ENCODE measurements at places on chromosomes 7 and 10. TPM values are rescaled to one million over a fixed set of nuclear protein-coding genes. Genes with fewer than 3 reads are reported as not detected.

GRCh38 chr7:46649876-46650275 is 728.8 kb upstream of the IGFBP3 start:
- no peak for DNase-seq

GRCh38 chr10:127964621-127965020 is 57.7 kb downstream of the PTPRE start:
- DNase-seq, result no peak

DNA sequence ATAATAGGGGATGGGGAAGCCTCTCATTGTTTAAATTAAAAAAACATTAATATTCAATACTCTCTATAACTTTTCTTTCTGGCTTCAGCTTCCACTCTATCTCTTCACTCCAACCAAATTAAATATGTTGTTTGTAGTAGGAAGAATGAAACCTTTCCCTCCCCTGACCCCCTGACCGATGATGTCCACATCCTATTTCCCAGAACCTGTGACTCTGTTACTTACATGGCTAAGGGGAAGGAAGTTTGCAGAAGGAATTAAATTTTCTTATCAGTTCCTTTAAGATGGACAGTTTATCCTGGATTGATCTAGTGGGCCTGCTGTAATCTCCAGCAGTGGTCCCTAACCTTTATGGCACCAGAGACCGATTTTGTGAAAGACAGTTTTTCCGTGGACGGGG is 130.0 kb downstream of the PLXDC2 start:
- DNase-seq, result no peak

- no peak for DNase-seq
Measured at GRCh38 chr10:33524966-33525365, 190.5 kb upstream of the NRP1 start.

DNA sequence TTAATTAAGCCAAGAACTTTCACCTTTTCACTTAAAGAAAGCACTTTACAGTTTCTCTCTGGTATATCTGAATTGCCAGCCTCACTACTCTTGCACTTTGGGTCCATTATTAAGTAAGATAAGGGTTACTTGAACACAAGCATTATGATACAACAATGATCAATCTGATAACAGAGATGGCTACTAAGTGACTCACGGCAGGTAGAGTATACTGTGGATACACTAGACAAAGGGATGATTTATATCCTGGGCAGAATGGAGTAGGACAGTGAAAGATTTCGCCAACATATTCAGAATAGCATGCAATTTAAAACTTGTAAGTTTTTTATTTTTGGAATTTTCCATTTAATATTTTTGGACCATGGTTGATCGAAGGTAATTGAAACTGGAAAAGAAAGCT is 34.3 kb upstream of the ITGB8 start:
- DNase-seq, result no peak

- no peak for DNase-seq
Measured at GRCh38 chr7:146116521-146117222, at the start of gene CNTNAP2. CNTNAP2 (plus strand) TSS chr7:146116801; CDS start chr7:146116877, 76 bp downstream.

DNA sequence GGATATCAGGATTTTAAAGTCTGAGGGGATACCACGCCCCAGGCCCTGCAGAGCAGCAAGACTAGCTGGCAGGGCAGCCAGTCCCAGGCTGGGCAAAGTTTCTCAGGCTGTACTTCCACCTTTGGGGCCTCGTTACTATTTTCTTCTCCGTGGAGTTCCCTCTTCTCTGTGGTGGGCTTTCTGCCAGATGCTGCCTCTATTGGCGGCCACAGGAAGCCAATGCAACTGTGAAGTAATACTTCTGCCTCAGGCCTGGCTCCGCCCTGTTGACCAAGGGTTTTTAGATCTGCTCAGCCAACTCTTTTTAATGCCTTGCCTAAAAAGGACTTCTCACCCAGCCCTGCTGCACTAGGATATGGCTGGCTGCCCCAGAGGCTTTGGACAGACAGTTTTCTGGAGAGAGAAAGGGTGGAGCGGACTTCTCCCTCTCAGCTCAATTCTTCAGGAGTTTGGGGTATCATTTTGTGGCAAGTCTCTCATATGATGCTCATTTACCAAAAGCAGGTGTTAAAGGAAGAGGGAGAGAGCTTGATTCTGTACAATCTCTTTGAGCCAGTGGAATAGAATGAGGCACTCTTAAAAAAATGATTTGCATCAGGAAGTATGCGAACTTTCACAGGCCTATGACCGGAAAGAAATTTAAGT is 67.4 kb downstream of the HHEX start:
- DNase-seq, result peak; percentile 93

DNA sequence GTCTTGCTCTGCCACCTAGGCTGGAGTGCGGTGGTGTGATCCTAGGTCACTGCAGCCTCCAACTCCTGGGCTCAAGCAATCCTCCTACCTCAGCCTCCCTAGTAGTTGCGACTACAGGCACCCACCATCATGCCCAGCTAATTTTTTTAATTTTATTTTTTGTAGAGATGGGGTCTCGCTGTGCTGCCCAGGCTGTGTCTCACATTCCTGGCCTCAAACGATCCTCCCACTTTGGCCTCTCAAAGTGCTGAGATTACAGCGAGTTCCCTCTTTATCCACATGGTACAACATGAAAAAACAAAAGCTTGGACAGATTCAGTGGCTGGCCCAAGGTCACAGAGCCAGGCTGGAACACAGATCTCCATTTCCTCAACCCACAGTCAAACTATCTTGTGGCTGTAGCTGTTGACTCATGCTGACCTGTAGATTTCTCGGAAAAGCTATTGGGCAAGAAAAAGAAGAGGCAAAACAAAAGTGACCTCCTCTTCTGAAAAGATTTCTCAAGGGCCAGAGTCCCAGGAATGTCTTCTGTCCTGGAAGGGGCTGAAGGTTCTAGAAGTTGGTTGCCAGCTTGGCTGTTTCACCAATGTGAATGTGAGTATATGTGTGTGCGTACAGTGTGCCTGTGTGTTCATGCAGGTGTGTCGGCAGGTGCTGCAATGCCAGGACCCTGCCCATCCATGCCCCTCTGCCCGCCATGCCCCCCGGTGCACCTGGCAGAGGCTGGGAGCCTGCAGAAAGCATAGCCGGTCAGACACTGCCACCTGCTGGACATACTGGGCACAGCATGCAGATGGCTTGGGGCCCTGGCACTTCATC is 28.4 kb downstream of the TMEM130 start:
- DNase-seq, result peak; percentile 67

DNA sequence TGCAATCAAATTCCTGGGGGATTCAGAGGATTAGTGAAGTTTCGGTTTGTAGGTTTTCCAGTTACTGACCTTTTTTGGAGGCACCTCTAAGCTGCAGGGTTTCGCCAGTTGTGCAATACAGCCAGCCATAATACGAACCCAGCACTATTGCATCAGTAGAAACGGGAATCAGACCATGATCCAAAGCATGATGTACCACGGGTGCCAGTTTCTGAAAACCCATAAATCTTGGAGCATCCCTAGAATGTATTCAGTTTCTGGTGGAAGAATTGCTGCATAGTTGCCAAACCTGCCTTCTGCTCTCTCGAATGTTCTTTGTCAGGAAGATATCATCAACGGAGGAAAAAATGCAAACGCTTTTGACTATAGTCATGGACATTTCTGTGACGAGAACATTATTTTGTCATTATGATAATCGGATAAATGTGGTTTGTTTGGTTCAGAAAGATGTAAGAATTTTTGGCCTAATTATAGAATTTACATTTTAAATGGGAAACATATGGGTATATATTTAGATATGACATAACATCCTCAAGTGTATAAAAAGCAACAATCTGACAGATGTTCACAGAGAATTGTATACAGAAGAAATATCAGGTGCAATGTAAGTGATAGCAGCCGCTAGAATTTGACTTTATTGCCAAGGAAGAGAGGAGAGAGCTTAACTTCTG is 186.2 kb upstream of the PRKCQ start:
- DNase-seq, result no peak

GRCh38 chr10:32163071-32163761 is 107.0 kb upstream of the KIF5B start:
- no peak for DNase-seq

DNA sequence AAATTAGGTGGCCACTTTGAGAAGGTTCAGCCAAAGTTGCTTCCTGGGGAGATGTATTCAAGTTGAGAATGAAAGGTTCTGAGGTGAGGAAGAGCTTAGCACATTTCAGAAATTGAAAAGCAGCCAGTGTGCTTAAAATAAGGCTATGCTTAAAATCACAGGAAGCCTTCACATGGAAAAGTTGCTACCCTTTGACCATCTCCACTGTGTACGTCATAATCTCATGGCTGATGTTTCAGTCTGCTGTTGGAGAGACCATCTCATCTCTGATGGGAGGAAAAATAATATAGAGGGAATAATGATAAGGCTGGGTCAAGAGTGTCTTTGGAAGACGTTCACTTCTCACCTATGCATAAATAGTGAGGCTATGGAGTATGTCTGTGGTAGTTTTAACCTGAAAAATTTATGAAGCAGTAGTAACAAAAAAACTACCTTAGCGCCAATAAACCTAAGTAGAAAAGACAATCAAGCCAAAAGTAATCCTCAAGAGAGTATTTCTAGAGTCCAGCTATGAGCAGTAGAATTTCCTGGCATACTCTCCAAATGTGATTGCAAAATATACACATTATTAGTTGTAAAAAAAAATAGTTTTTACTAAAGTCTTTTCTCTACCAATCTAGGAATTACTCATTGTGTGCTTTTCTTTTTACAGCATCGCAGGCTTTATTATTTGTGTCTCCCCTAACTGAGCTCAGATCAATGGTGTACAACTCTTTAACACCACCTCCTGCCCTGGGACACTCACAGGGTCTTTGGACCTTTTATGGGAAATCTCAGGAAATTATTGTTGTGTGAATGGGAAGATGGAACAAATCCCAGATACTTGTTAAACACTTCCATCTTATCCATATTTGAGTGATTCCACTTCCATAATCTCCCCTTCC is 435.2 kb upstream of the LRGUK start:
- no peak for DNase-seq

The TLL2 gene
- 0.27 TPM for total RNA-seq

The RBM20 gene
- total RNA-seq, result under 0.01 TPM

The UNC5B gene
- 0.27 TPM for total RNA-seq

The LRGUK gene
- 0.54 TPM for total RNA-seq

The GNGT1 gene
- total RNA-seq, result not detected

The OR6B1 gene
- total RNA-seq, result under 0.01 TPM

The MUC12 gene
- total RNA-seq, result 0.27 TPM

The POU6F2 gene
- total RNA-seq, result not detected

The ZDHHC16 gene
- 52.5 TPM for total RNA-seq

The CAMK2B gene
- total RNA-seq, result under 0.01 TPM

The LRRN3 gene
- total RNA-seq, result under 0.01 TPM

The SEC24C gene
- total RNA-seq, result 65.7 TPM

All from hematopoietic multipotent progenitor cell (in vitro differentiated cells).